H4 (cell line): ENCODE measurements at places on chromosomes 11 and 22. TPM values are rescaled to one million over a fixed set of nuclear protein-coding genes. Genes with fewer than 3 reads are reported as not detected.
A peak's percentile ranks its signal among the peaks of the same experiment; 100 is the strongest.

- no peak for DNase-seq
These were observed 15.1 kb downstream of the ZMAT5 start for GRCh38 chr22:29751669-29752068.

DNA sequence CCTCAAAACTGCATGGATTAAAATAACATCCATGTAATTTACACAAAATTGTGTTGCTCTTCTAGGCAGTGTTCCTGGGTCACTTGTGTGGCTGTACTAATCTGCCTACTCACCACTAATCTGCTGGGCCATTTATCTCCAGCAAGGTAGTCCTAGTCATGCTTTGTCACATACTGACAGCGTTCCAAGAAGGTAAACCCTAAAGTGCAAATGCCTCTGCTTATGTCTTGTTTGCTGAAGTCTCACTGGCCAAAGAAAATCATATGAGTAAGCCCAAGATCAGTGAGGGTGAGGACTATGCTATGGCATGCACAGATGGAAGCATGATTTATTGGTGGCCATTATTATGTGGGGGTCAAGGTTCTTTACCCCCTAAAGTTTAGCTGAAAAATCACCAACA lies 630.2 kb upstream of the LUZP2 start:
- no peak for DNase-seq

Gene MRPL23
- 271 and 398 TPM in 2 replicates for total RNA-seq

Gene SIAE
- 18.7 and 22.8 TPM in 2 replicates for total RNA-seq

- DNase-seq: no peak
These were observed 154.2 kb downstream of the MIAT start for GRCh38 chr22:26811647-26811992.

GRCh38 chr11:40104941-40105550 lies 1354.4 kb downstream of the LRRC4C start:
- DNase-seq: no peak

Gene POU2AF3
- total RNA-seq: 2.3 TPM in 1 of 2 replicates, not detected in the other

DNA sequence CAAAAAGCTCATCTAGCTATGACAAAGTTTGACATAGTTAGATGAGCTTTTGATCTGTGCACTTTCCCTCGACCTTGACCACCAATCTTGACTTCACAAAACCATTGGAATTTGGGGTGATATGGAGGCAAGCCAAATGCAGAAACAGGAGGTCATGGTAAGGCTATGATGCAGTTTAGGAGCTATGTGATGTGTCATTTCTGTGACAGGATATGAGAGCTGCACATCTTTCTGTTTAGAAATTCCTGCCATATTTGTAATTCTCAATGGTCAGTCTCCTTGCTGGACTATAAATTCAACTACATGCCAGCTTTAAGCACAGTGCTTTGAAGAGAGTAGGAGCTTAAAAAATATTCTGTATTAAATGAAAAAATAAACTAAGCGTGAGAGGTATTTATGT lies 12.9 kb downstream of the OR51B6 start:
- peak; percentile 20 for DNase-seq

Gene OSBP2
- 2.0 and 2.8 TPM in 2 replicates for total RNA-seq

Gene VPREB1
- not detected in 2 replicates for total RNA-seq

Gene RASSF10
- not detected in 2 replicates for total RNA-seq

Gene SAA2
- total RNA-seq: not detected in 2 replicates

Gene IFITM10
- 1.4 and 2.0 TPM in 2 replicates for total RNA-seq

DNA sequence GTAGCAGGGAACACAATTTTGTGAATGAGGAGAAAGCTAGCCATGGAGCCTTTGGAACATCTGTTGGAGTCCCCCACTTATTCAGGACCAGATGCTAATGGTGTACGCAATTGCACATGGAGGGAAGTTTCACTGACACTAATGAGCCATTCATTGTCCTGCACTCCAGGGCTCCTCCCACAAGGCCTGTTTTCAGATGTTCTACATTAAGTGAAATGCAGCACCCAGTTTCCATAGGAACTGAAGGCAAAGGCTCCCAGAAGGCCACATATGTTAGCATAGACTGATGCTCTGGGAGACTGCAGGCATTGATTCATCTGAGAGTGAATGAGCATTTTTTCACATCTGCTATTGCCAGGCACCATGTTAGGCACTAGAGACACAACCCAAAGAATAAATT lies 399.5 kb downstream of the ETS1 start:
- no peak for DNase-seq

DNA sequence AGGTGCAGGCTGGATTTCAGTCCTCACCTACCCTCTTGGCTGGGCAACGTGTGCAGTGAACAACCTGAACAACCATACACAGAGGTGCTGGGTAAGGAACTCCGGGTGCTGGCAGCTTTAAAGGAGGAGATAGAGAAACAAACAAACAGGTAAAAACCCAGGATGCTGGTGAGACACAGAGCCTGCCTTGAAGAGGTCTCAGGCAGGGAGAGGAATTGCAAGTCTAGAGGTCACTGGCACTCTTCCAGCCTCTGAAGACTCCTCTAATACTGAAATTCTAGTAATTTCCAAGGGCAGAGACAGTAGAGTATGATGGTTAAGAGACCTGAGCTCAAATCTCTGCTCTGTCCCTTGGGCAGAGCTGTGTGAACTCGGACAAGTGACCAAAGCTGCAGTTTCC lies 192.5 kb downstream of the CEP164 start:
- DNase-seq: no peak

Gene MMP12
- 0.41 and 1.5 TPM in 2 replicates for total RNA-seq

GRCh38 chr11:17558025-17558780 lies 11.1 kb downstream of the OTOG start:
- no peak for DNase-seq

- no peak for DNase-seq
These were observed 1.3 kb downstream of the PACS1 start for GRCh38 chr11:66071381-66071801.

GRCh38 chr11:118933486-118933885 lies 7.8 kb upstream of the BCL9L start:
- no peak for DNase-seq

Gene OR5I1
- not detected in 2 replicates for total RNA-seq

Gene TRIM21
- total RNA-seq: 34.9 and 40.5 TPM in 2 replicates

Gene OR5AK2
- total RNA-seq: not detected in 2 replicates

Gene APOA4
- total RNA-seq: not detected in 2 replicates

Gene MISFA
- total RNA-seq: 2.8 and 4.3 TPM in 2 replicates

GRCh38 chr11:73429121-73429750 lies 53.0 kb downstream of the RELT start:
- no peak for DNase-seq

Gene APOL1
- 27.5 and 33.3 TPM in 2 replicates for total RNA-seq

DNA sequence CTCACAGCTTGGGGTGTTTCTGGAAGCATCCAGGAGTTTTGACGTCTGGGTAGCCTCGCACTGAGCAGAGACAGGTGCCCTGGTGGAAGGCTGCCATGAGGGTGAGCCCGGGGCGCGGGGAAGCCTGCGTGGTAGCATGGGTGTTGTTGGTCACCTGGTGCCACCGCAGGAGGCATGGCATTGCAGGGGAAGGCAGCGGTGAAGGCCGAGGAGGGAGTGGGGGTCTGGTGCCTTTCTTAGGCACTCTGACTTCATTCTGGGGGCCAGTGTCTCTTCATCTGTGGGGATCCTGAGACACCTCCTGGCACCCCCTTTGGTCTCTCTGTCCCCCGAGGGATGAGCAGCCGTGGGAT lies 271.2 kb downstream of the TBC1D22A start:
- no peak for DNase-seq

DNA sequence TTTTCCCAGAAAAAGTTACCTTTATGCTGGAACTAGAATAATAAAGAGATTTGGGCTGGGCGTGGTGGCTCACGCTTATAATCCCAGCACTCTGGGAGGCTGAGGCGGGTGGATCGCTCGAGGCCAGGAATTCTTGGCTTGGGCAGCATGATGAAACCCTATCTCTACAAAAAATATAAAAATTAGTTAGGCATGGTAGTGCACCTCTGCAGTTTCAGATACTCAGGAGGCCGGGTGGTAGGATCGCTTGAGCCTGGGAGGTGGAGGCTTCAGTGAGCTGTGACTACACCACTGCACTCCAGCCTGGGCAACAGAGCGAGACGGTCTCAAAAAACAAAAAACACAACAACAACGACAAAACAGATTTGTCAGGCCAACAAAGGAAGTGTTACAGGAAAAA lies 119.3 kb upstream of the OR9Q1 start:
- no peak for DNase-seq
